HuH-7.5 (cell line): ENCODE measurements at places on chromosomes 2 and 18.

DNA sequence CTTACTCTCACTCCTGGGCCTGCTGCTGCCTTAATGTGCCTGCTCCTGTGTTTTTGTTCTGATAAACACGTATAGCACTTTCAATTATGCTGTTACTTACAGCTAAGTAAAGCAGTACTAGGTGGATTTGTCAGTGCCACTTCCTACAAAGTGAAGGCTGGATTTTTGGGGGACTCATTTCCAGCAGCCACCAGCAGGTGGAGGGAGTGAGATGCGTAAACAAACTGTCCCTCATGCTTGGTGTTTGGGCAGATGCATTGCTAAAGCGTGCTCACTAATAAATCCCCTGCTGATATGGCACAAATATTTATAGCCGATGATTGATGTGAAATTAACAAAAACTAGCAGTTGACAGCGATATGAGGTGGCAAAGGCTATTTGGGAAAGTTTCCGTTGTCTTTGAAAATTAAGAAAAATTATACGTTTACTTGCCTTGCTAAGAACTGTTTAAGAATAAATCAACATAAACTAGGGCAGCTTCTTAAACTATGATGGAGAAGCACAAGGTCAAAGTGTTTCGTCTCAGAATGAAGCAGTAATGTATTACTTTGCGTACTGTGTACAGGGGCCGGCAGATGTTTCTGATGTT lies 101.7 kb downstream of the AGAP1 start:
- peak; percentile 68 for DNase-seq

DNA sequence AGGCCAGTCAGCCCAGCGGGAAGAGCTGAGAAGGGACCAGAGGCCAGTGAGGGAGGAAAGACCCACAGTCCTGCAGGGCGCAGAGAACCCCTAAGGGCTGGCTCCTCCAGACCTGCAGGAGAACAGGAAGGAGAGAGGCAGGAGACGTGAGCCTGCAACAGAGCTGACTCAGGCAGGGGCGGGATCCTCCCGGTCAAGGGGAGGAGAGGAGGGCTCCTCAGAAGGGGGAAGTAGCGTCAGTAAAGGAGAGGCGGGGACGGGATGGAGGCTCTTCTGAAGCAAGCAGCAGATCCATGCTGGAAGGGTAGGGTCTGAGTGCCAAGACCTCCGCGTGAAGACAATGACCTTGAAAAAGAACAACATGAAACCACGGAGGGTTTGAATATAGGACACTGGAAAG lies 50.8 kb downstream of the TRABD2A start:
- no peak for DNase-seq

DNA sequence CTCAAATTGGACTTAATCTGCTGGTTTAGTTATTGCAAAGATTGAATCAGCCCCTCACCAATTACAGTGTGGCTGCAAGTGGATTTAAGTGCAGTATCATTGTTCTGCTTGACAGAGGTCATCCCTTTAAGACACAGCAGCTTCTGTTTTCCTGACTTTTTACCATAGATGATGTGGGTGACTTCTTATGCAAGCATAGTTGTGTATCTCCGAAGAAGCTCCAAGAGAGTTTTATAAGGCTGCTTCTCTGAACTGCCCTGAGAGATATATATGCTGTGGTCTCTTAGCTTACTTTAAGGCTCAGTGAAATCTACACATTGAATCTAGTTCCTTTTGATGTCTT lies 3.5 kb downstream of the TRIB2 start:
- DNase-seq, result no peak

DNA sequence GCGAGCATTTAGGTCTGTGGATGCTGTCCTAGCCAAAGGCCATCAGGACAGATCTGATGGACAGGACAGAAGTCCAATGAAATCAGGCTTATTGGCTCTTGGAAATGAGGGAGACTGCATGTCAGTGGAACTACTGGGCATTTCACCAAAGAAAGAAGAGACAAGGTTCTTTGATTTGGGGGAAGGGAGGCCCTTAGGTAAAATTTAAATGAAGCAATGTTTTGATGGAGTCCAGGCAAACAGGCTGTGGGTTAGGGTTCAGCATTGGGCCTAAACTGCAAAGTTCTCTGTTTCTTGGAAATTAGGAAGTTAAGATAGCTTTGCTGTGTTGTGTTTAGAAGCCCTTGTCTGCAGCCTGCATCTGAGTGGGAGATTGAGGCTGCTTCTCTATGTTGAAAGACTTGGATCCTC lies 31.6 kb upstream of the RNF149 start:
- no peak for DNase-seq

DNA sequence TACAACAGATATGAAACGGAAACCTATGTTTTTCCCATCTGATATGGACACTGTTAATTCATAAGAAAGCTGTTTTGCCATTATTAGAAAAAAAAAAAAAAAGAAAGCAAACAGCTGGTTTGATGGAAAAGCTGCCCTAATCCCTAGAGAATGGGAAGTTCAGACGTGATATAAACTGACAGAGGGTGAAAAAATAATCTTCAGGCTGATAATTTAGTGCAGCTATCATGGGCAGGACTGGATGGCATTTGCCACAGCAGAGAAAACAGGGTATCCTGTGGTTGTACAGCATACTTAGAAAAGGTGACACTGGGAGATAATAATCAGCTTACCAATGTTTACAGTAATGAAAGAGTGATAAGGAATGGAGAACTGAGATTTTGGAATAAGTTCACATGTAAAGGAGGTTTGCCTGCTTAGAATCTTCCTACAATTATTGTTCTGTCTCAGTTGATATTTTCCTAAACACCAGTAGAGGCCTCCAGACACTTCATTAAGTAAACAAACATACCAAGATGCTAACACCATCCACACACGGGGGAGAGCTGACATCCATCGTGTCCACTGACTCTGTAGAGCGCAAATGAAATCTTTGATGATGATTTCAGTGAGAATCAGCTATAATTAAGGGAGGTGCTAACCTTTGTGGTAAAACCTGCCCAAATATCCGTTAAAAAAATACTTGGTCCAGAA lies 211.6 kb upstream of the MMADHC start:
- no peak for DNase-seq

- DNase-seq, result no peak
Observed at GRCh38 chr2:233974530-233975071, 57.4 kb downstream of the TRPM8 start.

DNA sequence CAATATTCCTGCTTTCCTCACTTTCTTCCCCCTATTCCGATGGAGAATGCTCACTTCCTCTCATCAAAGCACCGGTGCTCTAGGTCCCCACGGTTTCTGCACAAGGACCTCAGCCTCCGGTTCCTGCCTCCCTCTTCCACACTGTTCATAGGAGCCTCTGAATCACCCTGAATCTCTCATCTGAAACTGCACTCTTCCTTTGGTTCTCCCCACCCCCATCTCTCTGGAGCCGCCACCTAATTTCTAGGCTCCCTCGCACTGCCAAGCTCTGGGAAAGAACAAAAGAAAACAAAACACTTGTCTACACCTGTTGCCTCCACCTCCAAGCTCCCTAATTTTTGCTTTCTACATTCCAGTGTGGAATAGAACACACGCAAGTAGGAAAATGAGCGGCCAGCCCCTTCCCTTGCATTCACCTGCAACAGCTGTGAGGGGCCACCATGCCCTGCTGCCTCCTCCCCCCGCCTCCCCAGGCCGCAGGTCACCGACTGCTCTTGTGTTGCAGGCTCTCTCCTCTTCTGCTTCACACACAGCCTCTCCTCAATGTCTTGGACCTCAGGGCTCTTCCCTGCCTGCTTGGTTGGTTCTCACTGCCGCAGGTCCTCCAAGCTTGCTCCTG lies 9.6 kb downstream of the FBXO15 start:
- DNase-seq, result no peak

DNA sequence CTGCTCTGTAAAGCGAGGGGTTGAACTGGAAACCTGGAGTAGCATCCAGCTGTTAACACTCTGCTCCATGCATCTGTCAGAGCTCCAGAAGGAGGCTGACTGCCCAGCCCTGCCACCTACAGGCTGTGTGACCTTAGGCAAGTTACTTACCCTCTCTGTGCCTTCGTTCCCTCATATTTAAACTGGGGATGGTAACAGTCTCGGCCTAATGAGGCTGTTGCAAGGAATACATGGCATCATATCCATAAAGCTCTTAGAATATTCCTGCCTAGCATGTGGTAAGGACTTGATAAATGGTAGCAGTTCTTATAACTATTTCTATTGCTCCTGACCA lies 80.6 kb downstream of the LRRFIP1 start:
- DNase-seq, result no peak

DNA sequence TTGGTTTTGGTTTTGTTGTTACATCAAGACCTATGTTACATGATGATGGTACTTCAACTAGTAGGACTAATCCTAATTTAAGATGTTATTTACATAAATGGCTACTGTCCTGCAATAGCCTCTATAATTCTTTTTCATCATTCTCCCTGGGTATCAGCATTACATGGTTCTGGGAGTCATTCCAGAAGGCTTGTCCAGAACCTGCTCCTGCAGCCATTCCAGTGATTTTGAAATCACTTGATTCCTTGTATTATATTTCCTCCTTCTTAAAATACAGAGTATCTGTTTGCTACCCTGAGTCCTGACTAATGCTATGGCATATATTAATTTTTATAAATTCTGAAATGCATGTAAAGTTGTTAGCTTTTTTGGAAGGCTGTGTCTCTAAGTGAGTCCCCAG lies 400.5 kb upstream of the MEIS1 start:
- DNase-seq, result no peak

- no peak for DNase-seq
Observed at GRCh38 chr2:12844511-12844910, 127.8 kb downstream of the TRIB2 start.

- no peak for DNase-seq
Observed at GRCh38 chr18:47981830-47982229, 51.4 kb upstream of the SMAD2 start.

DNA sequence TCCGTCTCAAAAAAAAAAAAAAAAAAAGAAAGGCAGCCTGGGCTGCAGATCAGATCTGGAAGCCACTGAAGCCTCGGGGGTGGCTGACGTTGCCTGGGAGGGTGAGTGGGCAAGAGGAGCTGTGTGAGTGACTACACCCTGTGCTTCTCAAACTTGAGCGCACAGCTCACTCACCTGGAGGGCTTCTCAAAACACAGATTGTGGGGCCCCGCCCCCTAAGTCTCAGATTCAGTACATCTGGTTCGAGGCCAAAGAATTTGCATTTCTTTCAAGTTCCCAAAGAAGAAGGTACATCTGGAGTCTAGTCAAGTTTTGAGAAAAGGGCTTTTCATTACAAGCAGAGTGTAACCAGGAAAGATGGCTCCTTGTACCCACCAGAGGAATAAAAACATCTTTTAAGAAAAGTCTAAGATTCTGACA lies 97.7 kb upstream of the CAB39 start:
- no peak for DNase-seq

- DNase-seq, result no peak
Observed at GRCh38 chr2:136067897-136068580, 49.9 kb downstream of the CXCR4 start.

GRCh38 chr2:240198226-240198625 lies 57.8 kb upstream of the OTOS start:
- no peak for DNase-seq

DNA sequence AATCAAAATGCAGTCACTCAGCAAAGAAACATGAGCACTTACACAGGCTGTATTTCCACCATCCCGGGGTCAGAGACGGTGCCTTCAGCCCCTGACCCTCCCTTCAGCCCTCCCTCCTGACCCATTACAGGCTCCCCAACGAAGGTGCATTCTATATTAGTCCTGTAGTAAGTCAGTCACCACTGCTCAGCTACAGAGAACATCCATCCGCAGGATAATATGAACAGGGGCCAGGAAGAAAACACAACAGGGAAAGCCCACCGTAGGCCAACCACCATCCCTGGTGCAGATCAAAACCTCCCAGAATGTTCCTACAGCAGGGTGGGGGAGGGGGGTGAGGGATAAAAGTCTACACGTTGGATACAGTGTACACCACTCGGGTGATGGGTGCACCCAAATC lies 15.1 kb downstream of the PXDN start:
- DNase-seq, result no peak

- DNase-seq, result no peak
Observed at GRCh38 chr18:2827061-2827460, 19.7 kb upstream of the EMILIN2 start.

DNA sequence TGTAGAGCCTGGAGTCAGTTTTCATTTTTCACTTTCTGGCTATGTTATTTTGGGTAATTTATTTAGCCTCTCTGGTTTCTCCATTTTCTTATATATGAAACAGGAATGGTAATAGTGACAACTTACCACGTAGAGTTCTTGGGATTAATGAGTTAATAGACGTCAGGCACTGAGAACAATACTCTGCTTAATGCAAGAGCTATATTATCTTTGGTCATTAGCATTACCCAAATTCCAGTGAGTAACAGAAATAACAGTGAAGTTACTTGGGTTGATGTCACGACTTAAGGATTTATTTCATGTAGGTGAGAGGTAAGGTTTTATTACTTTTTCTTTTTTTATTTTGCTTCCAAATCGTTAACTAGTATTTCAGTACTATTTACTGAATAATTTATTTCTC lies 601.0 kb upstream of the GCFC2 start:
- no peak for DNase-seq

DNA sequence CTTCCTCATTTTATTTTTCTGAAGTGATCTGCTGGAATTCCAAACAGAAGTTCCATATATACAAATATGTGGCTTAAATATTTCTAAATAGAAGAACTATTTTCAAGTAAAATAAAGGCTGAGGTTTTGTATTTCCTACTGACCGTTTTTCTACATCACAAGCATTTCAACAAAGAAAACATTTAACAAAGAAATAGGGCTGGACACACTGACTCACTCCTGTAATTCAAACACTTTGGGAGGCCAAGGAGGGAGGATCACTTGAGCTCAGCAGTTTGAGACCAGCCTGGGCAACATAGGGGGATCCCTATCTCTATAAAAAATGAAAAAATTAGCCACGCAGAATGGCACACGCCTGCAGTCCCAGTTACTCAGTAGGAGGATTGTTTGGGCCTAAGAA lies 44.6 kb downstream of the TANK start:
- DNase-seq, result no peak

GRCh38 chr2:182870227-182870626 lies 3.8 kb upstream of the FRZB start:
- DNase-seq, result no peak

GRCh38 chr2:180289627-180290026 lies 282.5 kb upstream of the CWC22 start:
- DNase-seq, result peak; percentile 10

DNA sequence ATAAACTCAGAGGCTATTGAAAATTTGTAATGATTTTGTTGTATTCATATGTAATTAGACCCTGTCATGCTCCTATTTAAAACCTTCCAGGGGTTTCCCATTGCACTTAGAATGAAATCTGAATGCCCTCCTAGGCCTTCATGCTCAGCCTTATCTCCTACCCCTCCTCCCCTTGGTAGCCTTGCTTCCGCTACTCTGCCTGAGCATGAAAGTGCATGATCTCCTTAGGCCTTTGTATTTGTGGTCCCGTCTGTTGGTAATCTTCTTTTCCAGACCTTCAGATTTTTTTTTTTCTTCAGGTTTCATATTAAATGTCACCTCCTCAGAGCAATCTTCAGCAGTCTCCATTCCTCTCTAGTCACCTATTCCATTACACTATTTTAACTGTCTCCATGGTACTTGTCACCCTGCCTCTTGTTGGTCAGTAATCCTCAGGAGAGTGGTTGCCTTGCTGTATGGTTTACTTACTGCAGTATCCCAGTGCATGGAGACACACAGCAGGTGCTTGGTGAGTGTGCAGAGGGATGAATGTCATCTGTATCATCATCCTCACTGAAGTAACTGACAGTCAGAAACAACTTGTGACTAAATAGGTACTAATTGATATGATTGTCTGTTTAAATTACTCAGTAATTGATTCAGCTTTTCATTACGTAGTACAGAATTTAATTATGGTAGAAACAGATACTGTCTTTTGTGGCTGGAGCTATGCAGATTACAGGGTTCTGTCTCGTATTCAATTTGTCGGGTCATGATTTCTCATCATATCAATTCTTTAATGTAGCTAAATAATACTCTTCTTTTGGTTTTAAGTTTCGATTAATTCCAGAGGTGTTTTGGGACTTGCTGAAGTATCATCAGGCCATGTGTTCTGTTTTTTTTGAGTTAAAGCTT lies 63.9 kb downstream of the PHLPP1 start:
- DNase-seq, result no peak
